ENCODE measurements at places on chromosomes 12 and 14. TPM values are rescaled to one million over a fixed set of nuclear protein-coding genes. Genes with fewer than 3 reads are reported as not detected.
A peak's percentile ranks its signal among the peaks of the same experiment; 100 is the strongest.

GRCh38 chr12:31263661-31264060 is 62.3 kb downstream of the SINHCAF start:
- no peak for DNase-seq

DNA sequence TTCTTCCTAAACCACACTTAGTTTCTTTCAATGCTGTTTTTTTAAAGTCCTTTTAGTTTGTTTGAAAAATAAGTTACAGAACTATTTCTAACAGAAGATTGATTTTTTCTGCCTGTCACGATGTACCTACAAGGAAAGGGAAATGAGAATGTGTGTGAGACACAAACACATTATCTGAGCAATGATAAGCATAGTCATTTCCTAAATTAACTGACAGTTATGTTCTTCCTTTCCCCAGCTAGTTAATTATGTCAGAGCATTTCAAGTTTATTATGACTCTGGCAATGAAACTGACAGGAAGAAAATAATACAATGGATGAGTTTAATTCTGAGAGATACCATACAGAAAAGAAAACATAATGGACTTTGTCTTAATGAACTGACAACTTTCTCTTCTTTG is 21.3 kb upstream of the LDHB start:
- DNase-seq: no peak

GRCh38 chr12:47094804-47095203 is 15.0 kb upstream of the AMIGO2 start:
- DNase-seq: no peak

DNA sequence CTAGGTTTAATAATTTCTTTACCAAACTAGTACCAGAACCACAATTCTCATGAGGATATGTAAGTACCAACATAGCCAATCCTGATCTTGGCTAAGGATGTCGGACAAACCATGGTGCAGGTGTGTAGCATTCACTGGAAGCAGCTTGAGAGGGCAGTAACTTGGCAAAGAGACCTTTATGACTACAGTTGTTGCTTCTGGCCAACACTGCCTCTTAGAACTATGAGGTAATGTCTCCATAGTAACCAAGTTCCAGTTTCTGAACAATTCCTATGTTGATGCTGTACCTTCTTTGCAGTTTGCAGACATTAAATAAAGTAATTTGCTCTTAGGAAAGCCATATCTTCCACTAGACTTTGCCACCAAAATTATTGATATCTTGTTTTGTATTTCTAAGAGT is at the start of gene LMNTD1:
Gene LMNTD1, minus strand, starts transcription at position 186 of the 400 bp plus-strand sequence. CDS start 324 bp downstream, outside the sequence.
- no peak for DNase-seq

DNA sequence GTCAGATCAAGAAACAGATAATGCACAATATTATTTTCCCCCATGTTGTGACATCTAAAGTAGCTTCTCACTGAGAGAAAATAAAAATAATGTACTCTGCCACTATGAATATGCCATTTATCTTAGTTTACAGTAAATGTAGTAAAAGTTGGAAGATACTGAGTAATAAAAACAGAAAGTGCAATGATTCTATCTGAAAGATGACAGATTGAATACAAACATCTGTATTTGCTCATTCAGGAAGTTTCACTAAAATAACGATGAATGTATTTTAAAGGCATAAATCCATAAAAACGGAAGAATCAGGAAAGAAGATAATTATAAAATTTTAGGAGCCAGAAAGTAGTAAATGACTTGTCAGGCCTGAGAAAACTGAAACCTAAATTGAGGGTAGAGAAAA is 18.2 kb downstream of the SLC35F4 start:
- no peak for DNase-seq

The GYS2 gene
- not detected for total RNA-seq

The OTOGL gene
- total RNA-seq: 0.19 TPM

DNA sequence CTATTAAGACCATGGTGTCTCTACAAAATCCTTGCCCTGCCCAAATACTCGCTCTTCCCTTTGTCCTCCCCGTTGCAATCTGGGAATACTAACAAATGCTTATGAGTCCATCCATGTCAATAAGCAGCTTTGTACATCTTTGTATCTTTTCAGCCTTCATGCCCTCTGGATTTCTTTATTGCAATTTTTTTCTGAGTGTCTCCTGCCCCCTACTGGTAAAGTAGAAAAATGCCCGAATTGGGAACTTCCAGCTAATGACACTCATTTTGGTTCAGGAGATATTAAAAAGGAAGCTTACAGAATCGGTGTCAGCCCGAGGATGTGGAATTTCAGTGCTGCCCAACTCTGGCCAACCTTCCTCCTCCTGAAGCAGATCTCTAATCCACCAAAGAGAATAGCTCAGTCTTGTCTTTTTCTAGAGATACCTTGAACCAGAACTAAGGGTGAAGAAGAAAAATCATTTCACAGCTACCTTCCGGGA is 46.0 kb downstream of the SH2B3 start:
- DNase-seq: no peak

DNA sequence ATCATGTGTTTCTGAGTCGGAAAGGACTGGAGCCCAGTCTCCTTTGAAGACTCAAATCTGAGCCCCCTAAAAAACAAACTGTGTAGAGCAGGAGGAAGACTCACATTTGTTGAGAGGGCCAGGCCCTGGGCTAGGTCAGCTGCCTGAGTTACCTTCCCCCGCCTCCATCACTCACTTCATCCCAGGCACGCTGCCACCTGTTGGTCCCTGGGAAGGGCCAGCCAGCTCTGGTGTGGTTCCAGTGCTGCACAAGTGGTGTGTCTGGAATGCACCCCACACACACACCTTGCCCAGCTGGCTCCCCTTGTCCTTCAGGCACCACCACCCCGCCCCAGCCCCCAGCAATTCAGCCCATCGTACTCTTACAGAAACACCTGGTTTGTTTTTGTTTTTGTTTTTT is 9.0 kb downstream of the MVK start:
- peak; percentile 67 for DNase-seq

DNA sequence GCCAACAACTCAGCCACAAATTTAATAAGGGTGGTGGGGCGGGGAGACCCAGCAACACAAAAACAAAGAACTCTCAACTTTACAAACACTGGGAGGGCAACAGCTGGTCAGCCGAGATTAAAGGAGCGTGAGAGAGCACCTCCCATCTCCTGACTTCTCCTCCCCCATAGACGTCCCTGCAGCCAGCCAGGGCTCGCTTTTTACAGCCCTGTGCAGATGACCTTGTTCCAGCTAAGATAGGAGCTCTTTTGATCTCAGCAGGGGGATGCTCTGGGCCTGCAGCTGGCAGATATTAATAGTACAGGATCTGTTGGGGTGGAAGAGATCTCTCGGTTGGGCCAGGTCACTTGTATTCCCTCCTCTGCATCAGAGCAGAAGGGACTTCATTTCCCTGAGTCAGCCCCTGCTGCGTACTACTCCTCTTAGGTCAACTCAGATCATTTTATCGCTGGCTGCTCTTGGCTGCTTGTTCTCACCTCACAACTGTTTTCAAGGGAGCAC is 475.8 kb downstream of the RAD51B start:
- peak; percentile 44 for DNase-seq

The TBX5 gene
- total RNA-seq: 66.6 TPM

The KLRC1 gene
- total RNA-seq: not detected

DNA sequence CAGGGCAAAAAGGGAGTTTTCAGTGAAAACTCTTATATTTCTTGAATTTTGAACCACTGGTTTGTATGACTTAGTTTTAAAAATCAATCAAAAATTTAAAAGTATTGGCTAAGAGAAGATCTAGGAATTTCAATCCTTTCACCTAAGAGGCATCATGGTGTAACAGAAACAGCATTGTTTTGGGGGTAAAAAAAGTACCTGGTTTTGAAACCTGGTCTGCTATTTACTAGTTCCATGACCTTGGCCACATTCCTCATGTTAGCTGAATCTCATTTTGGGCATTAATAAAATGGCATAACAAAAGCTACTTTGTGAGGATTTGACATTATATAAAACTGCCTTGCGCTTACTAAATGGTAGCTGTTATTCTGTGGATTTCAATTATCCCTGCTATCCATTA is 16.7 kb upstream of the GNPNAT1 start:
- DNase-seq: no peak

DNA sequence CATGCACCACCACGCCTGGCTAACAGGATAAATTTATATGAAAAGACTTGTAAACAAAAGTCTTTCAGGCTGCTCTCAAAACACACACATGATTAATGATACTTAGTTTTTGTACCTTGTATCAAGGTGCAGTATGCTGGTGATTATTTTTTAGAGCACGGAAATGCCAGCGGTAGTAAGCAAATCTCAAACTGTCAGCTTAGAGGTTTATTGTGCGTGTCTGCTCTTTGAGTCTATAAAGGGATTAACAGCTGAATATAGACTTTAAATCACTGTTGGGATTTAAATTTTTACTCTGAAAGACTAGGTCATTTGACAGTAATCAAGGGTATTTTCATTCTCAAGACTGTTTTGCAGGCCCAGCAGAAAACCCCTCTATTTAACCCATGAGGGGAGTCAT is 50.5 kb downstream of the PLEKHA5 start:
- no peak for DNase-seq

GRCh38 chr14:97798176-97798575 is 1001.0 kb downstream of the VRK1 start:
- no peak for DNase-seq

All from Right ventricle myocardium superior (tissue), 1 donor.